ENCODE measurements at places on chromosomes 2 and 18.

GRCh38 chr2:85933753-85934594, 45.2 kb upstream of the ST3GAL5 start:
- DNase-seq, result no peak

DNA sequence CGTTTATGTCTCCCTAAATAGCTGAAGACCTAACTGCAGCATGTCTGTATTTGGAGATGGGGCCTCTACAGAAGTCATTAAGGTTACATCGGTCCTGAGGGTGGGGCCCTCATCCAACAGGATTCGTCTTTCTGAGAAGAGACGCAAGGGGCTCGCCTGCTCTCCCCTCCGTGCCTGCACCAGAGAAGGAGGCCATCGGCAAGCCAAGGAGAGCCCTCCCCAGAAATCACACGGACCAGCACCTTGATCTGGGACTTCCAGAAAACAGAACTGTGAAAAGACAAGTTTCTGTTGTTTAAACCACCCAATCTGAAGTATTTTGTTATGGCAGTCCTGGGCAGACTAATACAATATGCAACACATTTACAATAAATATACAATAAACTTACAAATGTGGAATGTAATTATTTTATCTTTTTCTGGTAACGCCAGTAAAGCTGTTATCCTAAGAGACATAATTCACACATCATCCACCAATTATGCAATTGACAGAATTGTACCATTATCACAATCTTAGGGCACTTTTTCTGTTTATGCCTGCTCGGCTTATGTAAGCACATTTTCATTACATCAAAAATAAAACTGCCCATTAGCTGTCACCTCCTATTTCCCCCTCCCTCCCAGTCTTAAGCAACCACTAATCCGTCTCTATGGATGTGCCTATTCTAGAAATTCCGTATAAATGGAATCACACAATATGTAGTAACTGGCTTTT, 6.1 kb downstream of the HSBP1L1 start:
- DNase-seq, result no peak

DNA sequence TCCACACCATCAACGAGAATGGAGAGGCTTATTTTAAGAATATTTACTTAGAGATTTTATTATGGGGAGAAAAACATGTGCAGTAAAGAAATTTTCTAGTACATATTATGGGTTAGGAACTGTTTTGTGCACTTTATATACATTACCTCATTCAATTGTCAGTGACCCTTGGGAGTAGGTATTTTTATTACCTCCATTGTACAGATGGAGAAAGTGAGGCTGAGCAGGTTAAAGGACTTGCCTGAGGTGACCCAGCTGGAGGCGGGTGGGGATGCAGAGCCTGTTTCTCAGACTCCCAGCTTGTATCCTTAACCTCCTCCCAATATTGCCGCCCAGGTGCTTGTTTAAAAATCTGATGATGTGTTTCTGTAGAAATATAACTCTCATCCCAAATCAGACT, 356.7 kb downstream of the HRH4 start:
- no peak for DNase-seq

GRCh38 chr2:169034984-169035544, 3.9 kb upstream of the ABCB11 start:
- DNase-seq, result no peak

- DNase-seq, result no peak
Measured at GRCh38 chr2:149063177-149063576, 24.7 kb downstream of the LYPD6B start.

GRCh38 chr18:37265382-37265781, 300.2 kb downstream of the CELF4 start:
- no peak for DNase-seq

- DNase-seq, result no peak
Measured at GRCh38 chr2:232444409-232445148, 11.4 kb upstream of the ALPI start.

DNA sequence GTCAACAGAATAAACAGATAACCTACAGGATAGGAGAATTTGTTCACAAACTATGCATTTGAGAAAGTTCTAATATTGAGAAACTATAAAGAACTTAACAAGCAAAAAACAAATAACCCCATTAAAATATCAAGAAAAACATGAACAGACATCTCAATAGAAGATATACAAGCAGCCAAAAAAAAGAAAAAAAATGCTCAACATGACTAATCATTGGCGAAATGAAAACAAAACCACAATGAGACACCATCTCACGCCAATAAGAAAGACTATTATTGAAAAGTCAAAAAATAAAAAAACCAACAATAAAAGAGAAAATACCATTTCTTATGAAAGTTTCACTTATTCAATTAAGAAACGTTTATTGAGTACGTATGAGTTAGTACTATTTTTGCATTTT, 800.5 kb downstream of the CBLN2 start:
- no peak for DNase-seq

DNA sequence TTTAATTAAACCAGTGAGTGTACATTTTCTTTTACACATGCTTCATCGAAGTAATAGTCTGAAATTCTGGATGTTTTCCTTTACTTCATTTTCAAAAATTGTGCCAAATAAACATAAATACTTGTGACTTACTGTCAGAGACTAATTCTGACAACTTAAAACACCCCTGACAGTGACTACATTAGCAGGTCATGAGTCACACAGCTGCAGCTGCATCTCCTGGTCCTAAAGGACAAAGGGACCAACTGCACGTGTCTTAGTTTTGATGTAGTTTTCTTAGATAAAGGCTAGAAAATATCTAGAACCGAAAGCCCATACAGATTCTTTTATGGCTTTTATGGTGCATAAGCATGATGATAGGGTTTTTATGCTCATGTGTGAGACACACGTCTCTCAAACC, 29.6 kb upstream of the DSC3 start:
- no peak for DNase-seq

GRCh38 chr2:235343869-235344268, 150.0 kb upstream of the AGAP1 start:
- DNase-seq, result no peak

GRCh38 chr2:127589358-127589757, 53.9 kb downstream of the MYO7B start:
- no peak for DNase-seq

DNA sequence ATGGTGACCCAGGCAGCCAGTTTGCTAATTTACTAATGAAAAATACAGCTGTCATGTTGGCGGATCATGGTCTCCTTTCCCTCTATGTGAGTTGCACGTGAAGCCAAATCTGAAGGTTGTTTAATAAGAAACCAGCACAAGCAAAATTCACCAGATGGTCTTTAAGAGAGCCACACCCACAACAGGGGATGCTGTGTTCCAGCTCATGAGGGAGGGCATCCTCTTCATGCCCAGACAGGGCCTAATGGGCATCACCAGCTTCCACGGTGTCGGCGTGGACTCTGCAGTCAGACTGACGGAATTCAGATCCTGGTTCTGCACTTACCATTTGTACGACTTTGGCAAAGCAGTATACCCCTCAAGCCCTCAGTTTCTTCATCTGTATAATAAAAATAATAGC, 39.9 kb downstream of the TMEM247 start:
- no peak for DNase-seq

- DNase-seq, result no peak
Measured at GRCh38 chr2:232541195-232541960, 1.9 kb downstream of the CHRNG start.

DNA sequence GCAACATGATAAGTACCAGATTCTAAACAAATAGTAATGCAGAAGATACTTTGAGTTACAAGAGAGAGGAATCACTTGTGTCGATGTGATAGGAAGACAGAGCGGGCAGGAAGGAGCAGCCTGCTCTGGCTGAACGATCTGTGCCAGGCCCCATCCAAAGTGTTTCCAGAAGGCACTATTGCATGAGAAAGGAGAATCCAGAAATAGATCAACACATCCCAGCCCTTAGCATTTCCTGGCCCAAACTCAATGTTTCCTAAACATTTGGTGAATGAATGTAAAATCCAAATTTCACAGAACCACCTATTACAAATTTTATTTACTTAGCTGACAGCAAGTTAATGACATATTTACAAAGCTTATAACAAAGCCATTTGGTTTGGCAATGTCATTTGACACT, 257.2 kb downstream of the TXNL1 start:
- no peak for DNase-seq

GRCh38 chr2:43191947-43192516, 34.4 kb downstream of the ZFP36L2 start:
- no peak for DNase-seq

DNA sequence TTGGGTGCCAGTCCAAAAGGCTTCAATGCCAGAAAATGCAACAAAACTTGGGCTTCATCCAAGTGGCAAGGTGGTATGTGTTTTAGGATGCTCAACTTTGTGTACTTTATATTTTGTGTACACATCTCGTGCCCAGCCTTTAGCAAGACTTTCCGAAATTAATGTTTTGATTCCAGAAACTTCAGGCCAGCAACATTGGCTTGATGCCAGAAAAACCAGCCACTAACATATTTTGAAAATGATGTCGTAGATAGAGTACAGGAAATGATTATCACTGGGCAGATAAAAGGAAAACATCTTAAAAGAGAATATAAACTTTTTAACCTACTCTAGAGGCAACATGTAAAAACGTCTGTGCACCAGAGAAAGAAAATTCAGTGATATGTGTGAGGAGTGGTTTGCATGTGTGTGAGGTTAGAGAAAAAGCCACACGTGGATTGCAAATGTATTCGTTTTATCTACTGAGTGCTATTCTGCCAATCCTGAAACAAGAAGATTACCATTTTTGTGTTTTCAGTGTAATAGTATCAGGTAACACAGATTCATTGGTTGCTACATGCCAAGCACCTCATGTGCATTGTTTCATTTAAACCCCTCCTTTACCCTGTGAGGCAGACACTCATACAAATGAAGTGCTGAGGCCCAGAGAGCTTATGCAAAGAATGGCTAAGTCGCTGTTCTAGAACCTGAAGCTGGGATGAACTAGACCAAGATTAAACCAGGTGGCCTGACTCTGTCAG, 264.8 kb downstream of the C1D start:
- no peak for DNase-seq

DNA sequence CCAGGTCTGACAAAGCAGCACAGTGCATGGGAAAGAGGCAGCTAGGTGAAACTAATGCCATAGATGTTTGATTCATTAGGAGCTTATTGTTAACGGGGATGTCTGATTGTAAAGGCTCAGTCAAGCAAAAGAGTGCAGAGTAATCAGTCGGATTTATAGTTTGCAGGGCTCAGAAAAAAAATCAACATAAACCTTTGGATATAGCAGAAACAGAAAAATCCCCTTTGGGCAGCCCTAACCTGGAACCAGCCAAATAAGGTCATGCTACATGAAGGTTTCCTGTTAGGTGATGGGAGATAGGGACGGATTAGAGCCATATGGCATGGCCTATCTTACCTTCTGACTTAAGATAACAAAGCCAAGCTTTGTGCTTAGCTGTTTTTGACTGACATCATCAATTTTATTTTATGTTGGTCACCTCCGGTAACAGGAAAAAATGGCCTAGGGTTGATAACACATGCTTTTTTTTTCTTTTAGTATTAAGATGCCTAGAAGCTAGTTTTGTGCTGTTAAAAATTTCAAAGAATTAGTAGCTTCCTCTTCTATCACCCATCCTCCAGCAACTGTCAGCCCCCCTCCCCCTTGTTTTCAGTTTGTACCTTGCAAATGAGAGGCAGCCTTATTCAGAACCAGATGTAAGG, 60.7 kb upstream of the ZEB2 start:
- no peak for DNase-seq

DNA sequence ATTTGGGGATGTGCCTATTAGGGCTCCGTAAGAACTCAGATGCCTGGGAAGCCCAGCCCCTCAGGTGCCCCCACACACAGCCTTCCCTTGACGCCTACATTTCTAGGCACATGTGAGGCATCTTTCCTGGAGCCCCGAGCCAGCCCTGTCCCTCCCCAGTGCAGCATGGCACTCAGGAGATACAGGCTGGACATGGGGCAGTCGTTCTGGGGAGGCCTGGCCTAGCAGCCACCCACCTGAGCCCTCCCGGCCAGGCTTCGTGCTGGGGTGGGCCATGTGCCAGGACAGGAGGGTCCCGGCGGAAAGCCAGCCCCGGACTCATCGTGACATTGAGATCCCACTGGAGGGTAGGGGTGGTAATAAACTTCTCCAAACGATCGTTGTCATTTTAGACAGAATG, 15.2 kb downstream of the BOK start:
- no peak for DNase-seq

DNA sequence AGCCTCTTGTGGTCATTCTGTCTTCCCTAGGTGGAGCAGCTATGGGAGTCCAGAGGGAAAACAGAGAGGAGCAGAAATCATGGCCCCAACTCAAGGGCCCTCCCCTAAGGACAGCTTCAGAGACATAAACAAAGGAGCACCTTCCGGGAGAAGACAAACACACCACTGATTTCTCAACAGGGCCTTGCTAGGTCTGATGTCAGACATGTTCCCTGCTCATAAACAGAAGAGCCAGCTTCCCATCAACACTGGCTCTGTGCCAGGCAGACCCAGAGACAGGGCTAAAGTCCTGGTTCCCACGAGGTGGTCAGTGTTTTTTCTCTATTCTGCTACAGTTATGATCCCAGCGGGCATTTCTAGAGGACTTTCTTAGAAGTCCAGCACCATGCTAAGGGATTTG, 19.3 kb downstream of the CXCR2 start:
- no peak for DNase-seq

DNA sequence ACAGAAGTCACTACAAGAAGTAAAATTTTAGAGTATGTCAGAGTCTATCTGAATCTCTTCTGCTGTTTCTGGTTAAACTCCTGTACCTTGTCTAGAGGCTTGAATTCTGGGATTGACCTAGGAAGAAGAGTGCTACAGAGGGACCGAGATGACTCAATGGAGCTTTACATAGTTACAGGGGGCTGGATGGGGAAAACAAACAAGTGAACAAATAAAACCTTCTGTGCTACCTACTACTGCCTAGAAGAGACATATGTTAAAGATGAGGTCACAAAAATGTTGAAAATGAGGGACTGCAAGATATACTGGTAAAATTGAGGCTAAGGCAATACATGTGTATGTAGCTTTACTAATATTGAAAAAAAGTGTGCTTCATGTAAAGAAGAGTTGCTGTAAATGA, 265.4 kb upstream of the TFPI start:
- DNase-seq, result no peak

DNA sequence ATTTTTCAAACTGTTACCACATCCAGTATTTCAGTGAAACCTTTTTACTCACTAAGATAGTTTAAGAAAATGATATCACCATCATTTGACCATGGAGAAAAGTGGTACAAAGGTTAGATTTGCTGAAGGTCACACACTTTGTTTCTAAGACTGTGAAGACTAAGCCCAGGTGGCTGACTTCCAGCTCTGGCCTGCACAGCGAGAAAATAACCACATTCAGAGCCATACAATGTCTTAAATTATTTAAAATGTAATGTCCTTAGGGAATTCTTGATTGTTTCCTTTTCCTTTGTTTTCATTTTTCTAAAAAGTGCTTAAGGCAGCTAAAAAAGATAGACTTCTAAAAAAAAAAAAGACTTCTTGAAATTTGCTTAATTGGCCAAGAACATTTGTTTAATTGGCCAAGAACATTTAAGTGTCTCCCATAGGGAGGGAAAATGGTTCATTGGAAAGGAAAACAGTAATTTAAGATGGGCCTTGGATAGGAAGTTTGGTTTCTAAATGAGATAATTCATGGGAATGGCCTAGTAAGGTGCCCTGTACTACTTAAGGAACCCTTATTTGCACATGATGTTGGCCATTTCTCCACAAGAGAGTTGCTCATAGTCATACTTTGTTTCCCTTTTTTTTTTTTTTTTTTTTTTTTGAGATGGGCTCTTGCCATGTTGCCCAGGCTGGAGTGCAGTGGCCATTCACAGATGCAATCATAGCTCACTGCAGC, 45.2 kb downstream of the CYP1B1 start:
- peak; percentile 46 for DNase-seq
